Left forelimb (tissue), 1 donor: ENCODE measurements at places on chromosomes 5 and 9.

GRCh38 chr5:76303921-76304320 lies 99.2 kb upstream of the IQGAP2 start:
- DNase-seq, result no peak

- peak; percentile 78 for DNase-seq
These were observed 74.7 kb downstream of the FGF1 start for GRCh38 chr5:142611154-142611553.

DNA sequence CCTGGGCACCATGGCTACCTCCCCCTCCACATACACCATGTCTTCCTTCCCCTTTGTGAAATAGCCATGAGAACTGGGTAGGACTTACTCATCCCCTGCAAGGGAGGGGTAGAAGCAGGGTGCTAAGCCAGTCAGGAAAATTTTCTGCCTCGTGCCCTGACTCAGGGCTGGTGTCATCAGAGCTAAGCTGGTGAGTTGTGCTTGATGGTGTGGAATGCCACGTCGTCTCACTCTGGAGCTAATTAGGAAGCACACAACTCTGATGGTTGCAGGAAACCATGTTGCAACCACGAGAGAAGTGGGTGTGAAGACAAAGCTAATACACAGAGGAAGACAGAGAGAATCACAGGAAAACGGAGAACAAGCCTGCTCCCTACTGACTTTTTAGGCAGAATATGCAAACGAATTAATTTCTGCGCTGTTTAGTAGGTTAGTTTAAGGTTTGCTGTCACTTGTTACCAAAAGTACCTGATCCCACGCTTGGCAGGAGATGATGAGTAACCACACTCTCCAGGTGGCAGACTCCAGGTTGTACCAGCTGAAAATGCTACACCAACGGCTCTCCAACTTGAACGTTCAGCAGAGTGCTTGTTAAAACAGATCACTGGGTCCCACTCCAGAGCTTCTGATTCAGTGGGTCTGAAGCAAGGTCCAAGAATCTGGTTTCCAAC lies 54.5 kb downstream of the STK10 start:
- DNase-seq, result no peak

DNA sequence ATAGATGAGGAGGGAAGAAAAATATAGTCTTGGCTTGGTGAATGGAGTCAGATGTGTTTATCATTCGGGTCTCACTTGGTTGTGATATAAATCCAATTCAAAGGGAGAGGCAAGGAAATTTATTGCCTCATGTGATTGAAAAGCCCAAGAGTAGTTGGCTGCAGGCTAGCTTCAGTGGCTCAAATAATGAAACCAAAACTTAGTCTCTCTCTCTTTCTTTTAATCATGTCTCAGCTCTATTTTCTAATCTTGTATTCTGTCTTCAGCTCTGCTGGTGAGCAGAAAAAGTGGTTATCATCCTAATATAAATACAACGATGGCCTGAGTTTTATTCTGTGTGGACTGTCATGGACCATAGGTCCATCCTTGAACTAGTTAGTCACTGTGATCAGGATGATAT lies 234.2 kb upstream of the PPP1R2B start:
- no peak for DNase-seq

GRCh38 chr5:23930985-23931384 lies 423.6 kb downstream of the PRDM9 start:
- no peak for DNase-seq

DNA sequence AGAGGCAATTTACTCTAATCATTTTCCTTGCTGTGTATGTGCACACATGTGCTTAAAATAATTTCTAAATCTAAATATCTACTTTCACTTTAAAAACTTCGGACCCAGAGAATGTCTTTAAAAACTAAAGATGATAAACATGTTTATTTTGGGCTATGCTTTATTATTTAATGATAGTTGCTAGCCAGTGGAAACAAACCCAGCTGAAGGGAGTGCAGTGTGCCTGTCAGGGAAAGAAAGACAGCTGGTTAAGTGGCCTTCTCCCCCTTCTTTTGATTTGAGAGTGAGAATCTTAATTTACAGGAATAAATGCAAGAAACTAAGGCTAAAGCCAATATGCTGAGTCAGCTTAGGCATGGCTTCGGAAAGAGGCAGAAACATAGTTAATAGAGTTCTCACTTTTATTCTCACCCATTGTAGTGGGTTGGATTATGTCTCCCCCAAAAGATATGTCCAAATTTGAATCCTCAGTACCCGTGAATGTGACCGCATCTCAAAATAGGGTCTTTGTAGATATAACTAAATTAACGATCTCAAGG lies 111.4 kb downstream of the DCP2 start:
- no peak for DNase-seq

DNA sequence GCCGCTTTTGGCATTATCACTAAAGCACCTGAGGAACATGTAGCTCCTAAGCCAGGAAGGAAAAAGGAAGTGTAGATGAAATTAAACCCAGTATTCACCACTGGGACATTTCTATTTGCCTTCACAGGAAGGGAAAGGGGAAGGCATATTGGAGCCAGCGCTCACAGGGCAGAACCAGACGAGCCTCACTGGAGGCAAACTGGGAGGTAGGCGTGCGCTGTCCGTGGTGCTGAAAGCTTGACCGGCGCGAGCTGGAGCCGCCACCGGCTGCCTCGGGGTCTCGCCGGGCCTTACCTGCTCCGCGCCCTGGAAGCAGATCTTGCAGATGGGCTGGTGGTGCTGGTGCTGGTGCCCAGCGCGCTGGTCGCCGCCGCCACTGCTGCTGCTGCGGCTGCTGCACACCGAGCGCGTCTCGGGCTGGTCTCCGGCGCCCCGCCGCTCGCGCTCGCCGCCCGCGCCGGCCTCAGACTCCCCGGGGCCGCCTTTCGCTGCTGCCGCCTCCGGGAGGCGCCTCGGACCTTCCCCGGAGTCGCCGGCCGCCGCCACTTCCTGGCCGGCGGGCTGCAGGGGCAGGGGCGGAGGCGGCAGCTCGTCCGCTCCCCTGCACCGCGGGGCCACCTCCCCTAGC lies 732 bp downstream of the MARCHF11 start:
- DNase-seq, result peak; percentile 90

- no peak for DNase-seq
These were observed 20.4 kb upstream of the PRUNE2 start for GRCh38 chr9:76926324-76926741.

DNA sequence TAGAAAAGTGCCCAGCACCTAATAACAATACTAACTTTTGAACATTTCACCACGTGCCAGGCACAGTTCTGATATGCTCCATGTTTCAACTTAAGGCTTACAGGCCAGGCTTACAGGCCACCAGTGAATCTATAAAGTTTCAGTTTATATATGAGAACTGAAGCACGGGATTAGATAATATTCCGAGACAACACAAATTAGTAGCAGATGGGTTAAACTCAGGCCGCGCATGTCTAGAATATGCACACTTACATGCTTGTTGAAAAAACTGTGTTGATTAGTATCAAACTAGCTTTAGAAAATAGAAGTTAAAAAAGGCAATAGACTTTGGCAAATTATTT lies 587.9 kb downstream of the MTRR start:
- no peak for DNase-seq

GRCh38 chr5:35223787-35224395 lies 6.4 kb downstream of the PRLR start:
- no peak for DNase-seq

DNA sequence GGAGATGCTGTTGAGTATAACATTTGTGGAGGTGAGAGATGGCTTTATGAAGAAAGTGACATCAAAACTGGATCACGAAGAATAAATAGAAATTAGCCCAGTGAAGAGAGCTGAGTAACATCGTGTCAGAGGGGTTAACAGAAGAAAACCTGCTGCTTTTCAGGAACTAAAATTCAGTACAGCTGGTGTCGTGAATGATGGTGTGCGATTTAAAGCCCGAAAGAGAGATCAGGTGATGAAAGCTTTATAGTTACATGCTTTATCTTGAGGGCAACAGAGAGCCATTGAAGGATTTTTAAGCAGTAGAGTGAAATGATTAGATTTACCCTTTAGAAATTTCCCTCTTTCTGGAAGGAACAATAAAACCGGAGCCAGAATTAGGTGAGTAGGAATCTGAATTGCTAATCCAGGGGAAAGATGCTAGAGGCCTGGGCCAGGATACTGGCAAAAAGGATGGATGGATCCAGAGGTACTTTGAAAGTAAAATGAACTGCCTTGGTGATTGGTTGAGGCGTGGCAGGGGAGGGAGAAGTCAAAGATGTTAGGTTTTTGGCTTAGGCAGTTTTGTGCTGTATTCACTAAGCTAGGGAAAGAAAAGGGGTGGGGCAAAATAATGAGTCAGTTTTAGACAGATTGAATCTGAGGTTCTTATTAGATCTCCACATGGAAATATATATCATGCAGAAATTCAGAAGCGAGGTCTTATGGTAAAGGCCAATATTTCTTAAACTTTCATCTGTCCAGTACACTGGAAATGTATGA lies 3.4 kb downstream of the LRRC70 start:
- no peak for DNase-seq

- no peak for DNase-seq
These were observed 35.0 kb downstream of the ACTBL2 start for GRCh38 chr5:57447658-57448057.

DNA sequence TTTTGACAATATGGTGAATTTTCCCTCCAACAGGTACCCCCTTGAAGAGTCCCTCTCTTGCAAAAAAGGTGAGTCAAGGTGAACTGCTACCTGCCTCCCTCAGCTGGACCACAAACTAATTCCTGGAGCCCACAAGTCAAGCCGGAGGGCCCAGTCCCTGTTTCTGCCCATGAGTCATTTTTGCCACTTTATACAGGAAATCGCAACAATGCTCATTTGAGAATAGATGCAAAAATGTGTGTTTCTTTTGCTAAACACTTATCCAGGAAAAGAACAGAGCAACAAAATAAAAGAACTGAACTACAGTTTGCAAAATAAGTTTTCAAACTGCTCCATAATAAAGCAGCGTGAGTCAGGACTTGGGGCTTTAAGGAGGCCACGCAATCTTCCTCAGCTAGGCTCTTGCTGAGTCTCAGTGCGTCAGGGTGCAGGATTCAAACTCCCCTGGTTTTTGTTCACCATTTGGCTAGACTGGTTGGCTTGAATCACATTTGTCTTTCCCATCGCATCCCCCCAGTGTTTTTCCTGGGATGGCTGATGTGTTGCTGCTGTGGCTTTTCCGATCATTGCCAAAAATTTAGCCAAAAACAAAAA lies 102.7 kb downstream of the GOLPH3 start:
- no peak for DNase-seq

DNA sequence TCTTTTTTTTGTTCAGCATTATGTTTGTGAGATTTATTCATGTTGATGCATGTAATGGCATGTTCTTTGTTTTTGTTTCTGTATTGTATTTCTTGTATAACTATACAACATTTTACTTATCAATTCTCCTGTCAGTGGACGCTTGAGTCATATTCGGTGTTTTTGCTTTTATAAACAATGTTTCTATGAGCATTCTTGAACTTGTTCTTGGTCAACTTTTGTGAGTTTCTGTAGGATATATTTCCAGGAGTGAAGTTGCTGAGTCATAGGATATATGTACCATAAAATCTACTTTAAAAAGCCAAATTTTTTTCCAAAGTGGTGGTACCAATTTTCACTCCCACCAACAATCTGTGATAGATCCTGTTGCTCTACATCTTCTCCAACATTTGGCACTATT lies 104.8 kb downstream of the VCAN start:
- no peak for DNase-seq

DNA sequence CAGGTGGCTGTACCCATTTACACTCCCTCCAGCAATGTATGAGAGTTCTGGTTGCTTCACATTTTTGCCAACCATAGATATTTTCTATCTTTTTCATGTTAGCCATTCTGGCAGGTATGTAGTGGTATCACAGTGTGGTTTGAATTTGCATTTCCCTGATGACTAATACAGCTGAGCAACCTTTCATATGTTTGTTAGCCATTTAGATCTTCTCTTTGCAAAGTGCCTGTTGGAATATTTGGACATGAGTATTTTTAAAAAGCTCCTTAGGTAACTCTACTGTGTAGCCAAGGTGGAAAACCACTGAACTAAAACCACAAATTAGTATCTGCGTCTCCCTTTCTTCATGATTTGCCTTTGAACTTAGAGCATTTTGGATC lies 31.9 kb downstream of the IRF1 start:
- DNase-seq, result no peak

GRCh38 chr5:115751176-115751575 lies 65.3 kb downstream of the CDO1 start:
- no peak for DNase-seq

GRCh38 chr9:99421369-99421768 lies 199.3 kb downstream of the SEC61B start:
- DNase-seq, result no peak

- no peak for DNase-seq
These were observed 403.9 kb downstream of the ADGRV1 start for GRCh38 chr5:90962481-90962880.

DNA sequence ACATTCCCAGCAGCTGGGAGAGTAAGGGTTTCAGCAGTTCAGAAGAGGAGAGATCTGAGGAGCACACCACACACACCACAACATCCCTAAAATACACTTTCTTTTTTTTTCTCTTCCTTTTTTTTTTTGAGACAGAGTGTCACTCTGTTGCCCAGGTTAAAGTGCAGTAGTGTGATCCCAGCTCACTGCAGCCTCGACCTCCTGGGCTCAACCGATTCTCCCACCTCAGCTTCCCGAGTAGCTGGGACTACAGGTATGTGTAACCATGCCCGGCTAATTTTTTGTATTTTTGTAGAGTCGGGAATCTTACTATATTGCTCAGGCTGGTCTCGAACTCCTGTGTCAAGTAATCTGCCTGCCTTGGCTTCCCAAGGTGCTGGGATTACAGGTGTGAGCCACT lies 9.7 kb upstream of the UBAP1 start:
- no peak for DNase-seq

DNA sequence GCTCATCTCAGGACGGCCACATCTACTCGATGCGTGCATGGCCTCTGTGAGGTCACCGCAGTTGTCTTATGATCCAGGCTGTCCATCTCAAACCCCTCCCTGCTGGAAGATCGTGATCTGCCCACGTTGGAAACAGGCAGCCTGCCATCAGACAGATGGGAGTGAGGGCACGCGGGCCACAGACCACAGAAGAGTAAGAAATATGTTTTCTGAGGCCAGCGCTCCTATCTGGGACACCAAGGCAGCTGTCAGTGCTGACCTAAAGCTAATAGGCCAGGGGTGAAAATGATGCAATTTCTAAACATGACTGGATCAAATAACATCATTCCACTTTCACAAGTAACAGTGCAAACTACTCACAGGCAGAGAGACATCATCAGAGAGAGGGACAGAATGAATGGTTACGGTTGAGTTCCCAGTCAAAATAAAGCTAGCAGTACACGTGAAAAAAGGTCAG lies 57.1 kb upstream of the CER1 start:
- no peak for DNase-seq

DNA sequence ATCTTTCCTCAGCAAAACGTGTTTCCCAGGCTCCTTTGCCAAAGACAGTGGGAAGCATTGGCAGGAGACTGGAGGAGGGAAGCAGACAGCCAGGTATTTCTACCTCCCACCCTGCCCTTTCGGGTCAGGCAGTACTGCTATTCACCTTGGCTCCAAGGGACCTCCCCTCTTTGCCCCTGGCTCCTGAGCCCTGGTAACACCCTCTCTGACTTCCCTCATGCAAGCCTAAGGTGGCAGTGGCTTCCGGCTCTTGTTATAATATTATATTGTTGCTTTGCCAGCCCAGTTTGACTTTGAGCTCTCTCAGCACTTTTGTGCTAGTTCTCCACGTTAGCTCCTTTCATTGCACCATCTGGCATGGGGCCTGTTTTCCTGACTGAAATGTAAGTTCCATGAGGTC lies 81.6 kb upstream of the IFNK start:
- no peak for DNase-seq
